Esophagus mucosa (tissue), 1 donor: ENCODE measurements at places on chromosomes 16 and 17. TPM values are rescaled to one million over a fixed set of nuclear protein-coding genes. Genes with fewer than 3 reads are reported as not detected.

The KCNJ18 gene
- total RNA-seq = not detected

The BRICD5 gene
- 0.36 TPM for total RNA-seq

The TBC1D3 gene
- total RNA-seq = not detected

The YPEL2 gene
- total RNA-seq = 5.7 TPM

The ABCC12 gene
- total RNA-seq = not detected

The AANAT gene
- total RNA-seq = not detected

The KREMEN2 gene
- 1.3 TPM for total RNA-seq
